ENCODE measurements at places on chromosomes 2 and 18. TPM values are rescaled to one million over a fixed set of nuclear protein-coding genes. Genes with fewer than 3 reads are reported as not detected.

NFATC1 gene
- polyA plus RNA-seq, result 8.2 TPM

OTX1 gene
- 0.10 TPM for polyA plus RNA-seq

PIEZO2 gene
- 3.2 TPM for polyA plus RNA-seq

SIX2 gene
- polyA plus RNA-seq, result 3.8 TPM

EVX2 gene
- not detected for polyA plus RNA-seq

SLC9A4 gene
- polyA plus RNA-seq, result 8.9 TPM

WNT10A gene
- 6.7 TPM for polyA plus RNA-seq

DNA sequence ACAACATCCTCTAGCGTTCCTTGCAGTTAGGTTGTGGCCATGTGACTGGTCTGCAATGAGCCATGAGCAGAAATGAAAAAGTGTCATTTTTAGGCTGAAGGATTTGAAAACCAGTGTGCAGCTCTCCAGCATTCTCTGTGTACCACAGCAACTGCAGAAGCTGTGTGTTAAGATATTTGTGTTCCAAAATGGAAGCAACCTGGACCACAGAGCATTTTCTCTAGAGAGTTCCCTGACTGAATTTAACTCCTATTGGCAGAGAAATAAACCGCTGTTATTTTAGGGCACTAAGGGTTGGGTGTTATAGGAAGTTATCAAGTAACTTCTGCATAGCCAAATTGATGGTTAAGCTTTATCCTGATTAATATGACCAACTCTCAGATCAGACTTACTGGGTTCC, 257.2 kb upstream of the THUMPD2 start:
- DNase-seq, result no peak

- DNase-seq, result no peak
Observed at GRCh38 chr2:223884399-223884798, 47.0 kb upstream of the AP1S3 start.

- DNase-seq, result no peak
Observed at GRCh38 chr18:8752329-8752728, 47.0 kb downstream of the MTCL1 start.

DNA sequence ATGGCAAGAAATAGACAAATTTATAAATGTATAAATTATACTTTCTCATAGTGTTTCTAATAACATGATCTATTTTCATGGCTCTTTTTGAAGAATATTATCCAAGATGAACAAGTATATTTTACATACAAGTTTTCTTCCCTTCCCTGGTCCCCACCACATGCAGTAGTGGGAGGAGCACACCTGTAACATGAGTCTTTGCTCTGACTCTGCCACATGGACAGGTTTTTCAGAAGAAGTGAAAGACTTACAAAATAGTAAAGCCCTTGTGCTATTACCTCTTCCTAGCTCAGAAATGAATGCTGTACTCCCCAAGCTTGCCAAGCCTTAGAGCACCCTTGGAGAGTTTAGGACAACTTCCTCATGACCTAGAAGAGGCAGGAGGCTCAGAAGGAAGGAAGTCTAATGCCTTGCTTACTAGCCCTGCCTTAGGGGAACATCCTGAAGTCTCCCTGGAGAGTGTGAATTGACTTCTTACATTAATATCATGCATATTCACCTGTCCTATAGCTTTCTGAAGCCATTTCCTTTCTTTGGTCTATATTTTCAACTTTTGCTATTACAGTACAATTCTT, 18.4 kb downstream of the MXD1 start:
- DNase-seq, result no peak

DNA sequence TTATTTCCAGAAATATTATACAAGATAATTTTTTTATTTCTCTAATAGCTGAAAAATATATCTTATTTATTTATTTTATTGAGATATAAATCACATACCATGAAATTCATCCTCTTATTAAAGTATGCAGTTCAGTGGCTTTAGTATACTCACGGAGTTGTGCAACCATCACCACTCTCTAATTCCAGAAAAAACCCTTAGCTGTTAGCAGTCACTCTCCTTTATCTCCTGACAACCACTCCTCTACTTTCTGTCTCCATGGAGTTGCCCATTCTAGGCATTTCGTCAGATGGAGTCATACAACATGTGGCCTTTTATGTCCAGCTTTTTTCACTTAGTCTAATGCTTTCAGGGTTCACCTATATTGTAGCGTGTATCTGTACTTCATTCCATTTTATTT, 66.5 kb downstream of the TCF7L1 start:
- no peak for DNase-seq

- DNase-seq, result no peak
Observed at GRCh38 chr2:159773426-159773825, 24.6 kb downstream of the CD302 start.

- DNase-seq, result no peak
Observed at GRCh38 chr2:27131429-27131828, 3.0 kb downstream of the PREB start.

GRCh38 chr2:177379354-177379753, 13.2 kb upstream of the AGPS start:
- DNase-seq, result no peak

DNA sequence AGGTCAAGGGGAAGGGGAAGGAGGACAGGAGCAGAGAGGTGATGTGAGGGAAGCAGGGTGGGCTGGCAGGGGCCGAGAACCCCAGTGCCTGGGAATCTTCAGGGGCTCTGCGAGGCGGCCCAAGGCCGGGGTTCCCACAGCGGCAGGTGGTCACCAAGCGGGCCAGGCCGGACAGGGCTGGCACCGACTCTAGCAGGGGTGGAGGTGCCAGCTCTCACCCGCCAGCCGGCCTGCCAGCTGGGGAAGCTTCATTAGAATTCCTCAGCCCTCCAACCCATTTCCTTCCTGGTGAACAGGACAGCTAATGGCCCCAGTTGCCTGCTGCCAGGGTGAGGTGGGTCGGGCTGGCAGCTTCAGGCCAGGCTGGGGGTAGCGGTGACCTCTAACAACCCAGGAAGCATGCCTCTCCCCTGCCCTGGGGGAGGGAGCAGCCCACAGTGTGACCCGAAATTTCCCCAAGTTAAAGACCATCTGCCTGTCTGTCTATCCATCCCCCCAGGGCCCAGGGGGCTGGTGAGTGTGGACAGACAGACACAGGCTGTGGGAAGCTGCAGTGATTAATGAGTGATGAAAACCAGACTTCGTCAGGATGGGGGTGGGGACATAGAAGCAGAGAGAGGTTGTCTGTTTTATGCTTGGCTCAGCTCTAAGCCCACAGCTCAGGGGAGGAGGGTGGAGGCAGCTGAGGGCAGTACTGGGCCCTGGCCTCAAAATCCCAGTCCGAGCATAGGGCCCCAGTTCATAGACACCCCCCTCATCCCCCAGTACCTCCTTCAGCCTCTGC, 144.1 kb downstream of the ZFP36L2 start:
- DNase-seq, result no peak

- peak; percentile 8 for DNase-seq
Observed at GRCh38 chr2:174331595-174332216, 3.0 kb upstream of the SP9 start.

DNA sequence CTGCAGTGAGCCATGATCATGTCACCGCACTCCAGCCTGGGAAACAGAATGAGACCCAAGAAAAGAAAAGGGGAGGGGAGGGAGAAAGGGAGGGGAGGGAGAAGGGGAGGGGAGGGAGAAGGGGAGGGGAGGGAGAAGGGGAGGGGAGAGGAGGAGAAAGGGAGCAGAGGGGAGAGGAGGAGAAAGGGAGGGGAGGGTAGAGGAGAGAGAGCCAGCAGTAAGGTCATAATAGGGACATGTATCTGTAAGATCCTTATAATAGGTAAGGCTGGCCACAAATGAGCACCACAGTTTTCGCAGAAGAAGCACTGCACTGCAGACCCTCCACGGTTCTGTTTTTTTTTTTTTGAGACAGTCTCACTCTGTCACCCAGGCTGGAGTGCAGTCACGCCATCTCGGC, 62.6 kb downstream of the STPG4 start:
- DNase-seq, result no peak

GRCh38 chr2:215262741-215263362, 49.0 kb upstream of the ATIC start:
- DNase-seq, result no peak

GRCh38 chr2:132278267-132278666, 116.5 kb upstream of the ANKRD30BL start:
- DNase-seq, result no peak

- no peak for DNase-seq
Observed at GRCh38 chr2:8224347-8225190, 457.3 kb upstream of the ID2 start.

- peak; percentile 66 for DNase-seq
Observed at GRCh38 chr2:189580241-189580651, 340 bp downstream of the SLC40A1 start.

- no peak for DNase-seq
Observed at GRCh38 chr18:11750171-11750570, 61.1 kb downstream of the GNAL start.

DNA sequence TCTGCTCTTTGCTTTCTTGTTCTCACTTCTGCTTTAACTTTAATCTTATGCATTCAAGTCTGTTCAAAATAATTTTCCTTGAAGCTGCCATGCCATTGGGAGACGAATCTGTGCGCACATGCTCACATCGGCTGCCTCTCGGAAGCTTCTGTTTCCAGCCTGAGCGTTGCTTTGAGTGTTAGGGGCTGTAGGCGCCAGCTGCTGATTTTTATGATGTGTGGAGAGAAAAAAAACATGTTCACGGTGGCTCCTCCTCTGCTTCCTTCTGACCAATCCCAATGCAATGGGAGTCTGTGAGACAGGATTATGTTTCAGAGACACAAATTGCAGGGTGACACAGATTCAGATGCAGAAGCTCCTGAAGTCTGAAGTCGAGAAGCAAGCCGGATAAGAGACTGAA, at the start of gene MC4R:
Gene MC4R (minus strand): TSS at position 180 of the 400 bp plus-strand sequence. CDS start 426 bp downstream, outside the sequence.
- DNase-seq, result peak; percentile 83

DNA sequence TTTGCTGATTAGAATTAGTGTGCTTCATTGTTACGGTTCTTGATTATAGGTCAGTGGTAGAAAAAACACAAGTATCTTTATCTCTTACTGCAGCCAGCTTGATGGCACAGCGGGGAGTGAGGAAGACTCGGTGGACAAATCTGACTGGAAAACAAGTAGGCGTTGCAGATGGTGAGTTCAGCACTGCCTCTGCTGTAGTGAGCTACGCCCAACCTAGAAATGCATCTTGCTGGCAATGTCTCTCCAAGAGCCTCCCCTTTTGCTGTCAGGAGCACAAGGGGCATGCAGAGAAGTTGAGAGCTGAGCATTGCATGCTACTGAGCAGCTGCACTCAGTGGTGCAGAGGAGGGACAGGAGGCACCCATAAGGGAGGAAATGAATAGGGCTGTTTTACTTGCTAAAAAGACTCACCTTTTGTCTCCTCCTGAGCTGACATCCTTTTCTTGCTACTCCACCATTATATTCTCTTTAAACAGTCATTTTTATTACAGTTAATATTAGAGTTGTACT, 977.3 kb upstream of the ACVR2A start:
- DNase-seq, result no peak

DNA sequence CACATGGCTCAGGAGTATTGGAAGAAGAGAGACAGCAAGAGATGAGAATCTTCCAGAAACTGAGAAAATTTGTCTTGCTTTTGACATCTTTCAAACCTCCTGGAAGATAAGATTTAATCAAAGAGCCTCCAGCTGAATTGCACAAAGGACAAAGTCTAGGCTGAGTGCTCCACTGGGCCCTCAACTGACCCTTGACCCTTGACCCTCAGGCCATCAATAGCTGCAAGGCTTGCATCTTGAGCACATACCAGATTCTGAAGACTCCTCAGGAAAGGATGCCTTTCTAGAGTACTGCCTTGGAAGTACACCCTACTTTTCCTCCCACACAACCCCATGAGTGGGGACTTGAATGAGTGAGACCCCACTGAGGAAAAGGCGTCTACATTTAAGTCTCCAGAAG, 1125.5 kb downstream of the BCL11A start:
- no peak for DNase-seq

GRCh38 chr2:144517866-144518747, 1.8 kb downstream of the ZEB2 start:
- DNase-seq, result no peak

Measured in stomach (tissue), 19 donors.